ENCODE measurements at places on chromosomes 2 and 18. TPM values are rescaled to one million over a fixed set of nuclear protein-coding genes. Genes with fewer than 3 reads are reported as not detected.
A peak's percentile ranks its signal among the peaks of the same experiment; 100 is the strongest.

GRCh38 chr18:5842653-5843052 lies 52.7 kb downstream of the TMEM200C start:
- no peak for DNase-seq

- DNase-seq, result no peak
Observed at GRCh38 chr2:26448651-26449050, 29.3 kb downstream of the OTOF start.

The CXCR4 gene
- polyA plus RNA-seq, result 147 TPM

DNA sequence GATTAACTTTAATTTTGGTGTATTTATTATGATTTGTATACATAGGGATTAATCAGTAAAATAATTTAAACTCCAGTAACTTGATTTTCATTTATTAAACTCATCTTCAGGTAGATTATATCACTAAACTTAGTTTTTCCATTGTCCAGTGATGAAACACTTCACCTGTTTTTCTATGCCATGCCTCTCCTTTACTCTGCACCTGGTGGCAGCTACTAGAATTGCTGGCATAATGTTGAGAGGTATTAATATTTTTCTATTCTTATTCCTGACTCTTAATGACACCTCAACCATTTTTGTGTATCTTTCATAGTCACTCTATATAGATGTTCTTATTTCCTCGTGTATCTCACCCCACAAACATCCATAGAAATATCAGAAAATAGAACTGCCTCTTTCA lies 940.3 kb upstream of the CRIM1 start:
- DNase-seq, result no peak

- DNase-seq, result no peak
Observed at GRCh38 chr2:126467367-126468054, 188.4 kb upstream of the GYPC start.

DNA sequence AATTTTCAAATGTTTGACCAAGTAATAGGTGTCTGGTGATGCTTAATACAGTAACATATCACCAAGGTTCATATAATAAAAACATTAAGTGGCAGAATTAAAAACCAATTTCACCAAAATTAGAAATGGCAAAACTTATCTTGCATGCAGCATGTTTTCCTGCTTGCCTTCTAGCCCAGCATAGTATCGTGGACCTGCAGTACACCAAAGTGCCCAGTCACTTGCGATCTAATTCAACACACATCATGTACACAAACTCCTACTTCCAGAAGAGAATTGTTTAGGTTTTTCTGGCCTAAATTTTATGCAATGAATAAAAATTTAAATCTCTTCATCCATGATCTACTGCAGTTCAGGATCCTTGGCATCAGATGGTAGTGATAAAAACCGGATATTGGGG lies 28.9 kb downstream of the LPIN2 start:
- DNase-seq, result no peak

The RAB17 gene
- not detected for polyA plus RNA-seq

The CFAP65 gene
- polyA plus RNA-seq, result not detected

DNA sequence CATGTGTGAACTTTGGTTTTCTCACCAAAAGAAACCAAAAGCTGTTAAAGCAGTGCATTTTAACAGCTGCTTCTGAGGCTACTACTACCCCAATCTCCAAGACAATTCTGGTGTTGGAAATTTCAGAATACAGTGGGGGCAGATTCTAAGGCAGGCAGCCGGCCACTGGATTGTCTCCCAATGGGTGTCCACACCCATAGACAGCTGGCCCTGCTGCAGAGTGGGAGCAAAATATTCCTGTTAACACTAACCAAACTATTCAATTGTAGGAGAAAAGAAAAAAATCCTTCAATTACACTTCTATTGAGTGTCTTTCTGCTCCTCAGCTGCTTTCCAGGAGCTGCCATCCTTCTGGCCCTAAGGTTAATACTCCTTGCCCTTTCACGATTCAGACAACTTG lies 223.7 kb downstream of the ALK start:
- DNase-seq, result no peak

The CAMKMT gene
- polyA plus RNA-seq, result 19.5 TPM

- no peak for DNase-seq
Observed at GRCh38 chr2:20781656-20782265, 41.1 kb downstream of the LDAH start.

GRCh38 chr2:137951586-137951985 lies 12.7 kb upstream of the HNMT start:
- no peak for DNase-seq

DNA sequence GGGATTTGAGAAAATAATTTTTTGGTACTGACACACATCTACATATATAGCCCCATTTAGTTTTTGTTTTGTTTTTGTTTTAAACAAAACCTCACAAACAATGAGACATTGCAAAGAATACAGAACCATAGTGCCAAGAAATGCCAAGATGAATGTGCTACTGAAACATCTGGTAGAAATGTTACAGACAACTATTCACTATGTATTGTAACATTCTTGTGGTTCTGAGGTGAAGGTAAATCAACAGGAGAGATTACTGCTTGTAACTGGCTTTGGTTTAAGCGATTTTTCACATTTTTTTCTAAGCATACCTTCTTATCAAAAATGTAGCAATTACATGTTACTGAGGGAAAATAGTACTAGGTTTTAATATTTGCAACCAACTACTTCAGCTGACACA lies 281.3 kb downstream of the ZNF804A start:
- DNase-seq, result no peak

DNA sequence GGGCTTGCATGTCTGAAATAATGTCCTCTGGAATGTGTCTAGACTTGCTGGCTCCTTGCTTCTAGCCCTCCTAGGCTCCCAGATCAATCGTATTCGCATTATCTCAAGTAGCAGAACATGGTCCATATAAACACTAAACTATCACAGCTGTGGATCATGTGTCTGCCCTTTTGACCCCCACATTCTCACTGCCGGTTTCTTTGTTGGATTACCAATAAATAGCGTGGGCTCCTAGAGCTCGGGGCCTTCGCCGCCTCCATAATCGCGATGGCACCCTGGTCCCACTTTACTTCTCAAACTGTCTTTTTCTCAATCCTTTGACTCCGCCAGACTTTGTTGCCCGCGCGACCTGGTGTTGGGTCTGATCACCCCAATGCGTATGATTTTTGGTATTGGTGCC lies 6.3 kb upstream of the SCYGR8 start:
- DNase-seq, result no peak

GRCh38 chr2:8575038-8575833 lies 106.6 kb upstream of the ID2 start:
- DNase-seq, result peak; percentile 63

DNA sequence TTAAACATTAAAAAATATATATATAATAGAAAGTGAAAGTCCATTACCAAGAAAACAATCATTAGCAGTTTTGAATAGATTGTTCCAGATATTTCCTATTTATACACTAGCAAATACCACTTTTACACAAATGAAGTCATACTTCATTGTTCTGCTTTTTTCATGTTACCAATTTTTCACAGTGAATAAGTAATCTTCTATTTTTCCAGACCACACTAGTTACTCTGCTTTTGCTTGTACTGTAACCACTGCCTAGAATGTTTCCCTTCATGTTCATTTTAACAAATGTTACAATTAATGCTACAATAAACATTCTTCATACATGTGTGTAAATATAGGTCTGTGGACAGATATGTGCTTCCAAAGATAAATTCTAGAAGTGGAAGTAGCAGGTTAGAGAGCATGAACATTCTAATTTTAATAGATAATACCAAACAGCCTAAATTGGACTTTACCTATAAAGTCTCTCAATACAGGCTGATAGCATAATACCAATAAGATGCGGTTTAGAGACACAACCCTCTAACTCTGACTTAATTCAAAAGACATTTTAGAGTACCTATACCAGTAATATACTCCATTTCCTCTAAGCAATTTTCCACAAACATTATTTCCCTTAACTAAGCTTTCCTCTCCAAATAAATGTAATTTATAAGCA lies 17.0 kb downstream of the ITSN2 start:
- DNase-seq, result no peak

GRCh38 chr18:12394428-12394827 lies 13.3 kb upstream of the PRELID3A start:
- DNase-seq, result no peak

GRCh38 chr2:101998896-101999789 lies 7.4 kb downstream of the IL1R2 start:
- DNase-seq, result no peak

The FZD7 gene
- polyA plus RNA-seq, result not detected

The ZNF892 gene
- 0.68 TPM for polyA plus RNA-seq

DNA sequence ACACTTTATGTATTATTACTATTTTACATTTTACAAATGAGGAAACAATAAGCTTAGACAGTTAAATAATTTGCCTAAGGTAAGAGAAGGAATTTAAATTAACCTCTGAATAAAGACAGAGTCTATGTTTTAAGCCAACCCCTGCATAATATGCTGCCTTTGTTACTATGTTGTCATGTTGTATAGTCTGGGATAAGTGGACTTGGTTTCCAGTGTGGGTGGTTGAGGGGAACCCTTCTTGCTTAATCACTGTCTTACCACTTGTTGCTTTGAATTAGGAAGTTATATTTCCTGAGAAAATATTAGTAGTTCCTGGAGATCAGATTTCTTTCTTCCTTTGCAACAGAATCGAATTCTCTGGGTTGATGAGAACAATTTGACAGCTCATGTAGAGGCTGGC lies 52.6 kb downstream of the AGPS start:
- no peak for DNase-seq

- peak; percentile 44 for DNase-seq
Observed at GRCh38 chr2:12169721-12170120, 423.3 kb downstream of the LPIN1 start.

DNA sequence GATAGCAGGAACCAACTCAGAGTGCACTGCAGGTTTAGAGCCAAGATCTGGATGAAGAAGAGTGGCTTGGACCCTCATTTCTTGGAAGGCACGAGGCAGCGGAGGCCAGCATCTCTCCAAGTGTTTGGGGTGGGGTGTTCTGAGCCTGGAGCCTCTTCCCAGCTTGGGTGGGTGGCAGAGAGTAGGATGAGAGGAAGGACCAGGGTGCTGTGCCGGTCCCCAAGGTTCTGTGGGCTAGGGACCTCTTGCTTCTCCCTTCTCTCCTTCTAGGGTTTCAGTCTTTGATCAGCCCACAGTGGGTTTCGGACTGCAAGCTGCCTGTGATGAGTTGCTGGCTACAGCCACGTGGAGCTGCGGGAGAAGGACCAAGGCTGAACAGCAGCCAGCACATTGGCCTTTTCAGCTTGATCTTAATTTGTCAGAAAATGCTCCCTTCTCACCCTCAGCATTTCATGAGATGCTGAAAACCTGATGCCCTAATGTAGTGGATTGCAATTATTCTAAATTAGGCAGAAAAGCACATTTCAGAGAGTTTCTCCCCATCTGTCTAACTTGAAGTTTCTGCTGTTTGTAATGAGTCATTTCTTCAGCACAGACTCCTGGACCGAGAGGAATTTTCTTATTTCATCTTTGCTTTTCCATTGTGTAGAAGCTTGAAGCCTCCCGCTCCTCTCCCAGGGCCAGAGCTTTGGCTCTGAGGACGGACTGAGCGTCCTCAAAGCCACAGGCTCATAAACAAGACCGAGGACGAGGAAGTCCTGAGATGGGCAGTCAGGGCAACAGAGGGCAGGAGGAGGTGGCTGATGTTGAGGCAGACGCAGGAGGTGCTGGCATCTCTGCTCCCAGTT lies 99.1 kb upstream of the HDAC4 start:
- no peak for DNase-seq
